ENCODE measurements at places on chromosomes 5 and 9.

DNA sequence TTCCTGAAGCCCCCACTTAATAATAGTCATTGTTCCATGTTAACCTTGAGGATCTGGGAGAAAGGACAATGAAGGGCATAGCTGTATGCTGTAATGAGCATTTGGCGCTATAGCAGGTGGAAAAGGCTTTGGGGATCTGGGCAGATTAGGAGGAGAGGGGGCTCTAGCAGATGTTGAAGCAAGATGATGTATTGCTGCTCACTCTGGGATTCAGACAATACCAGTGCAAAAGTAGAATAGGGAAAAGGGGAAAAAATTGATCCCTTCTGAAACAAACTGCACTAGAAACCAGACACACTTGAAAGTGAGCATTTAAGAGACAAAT, 575.3 kb upstream of the MEF2C start:
- no peak for DNase-seq

GRCh38 chr5:57818397-57818796, 335.8 kb upstream of the ACTBL2 start:
- no peak for DNase-seq

DNA sequence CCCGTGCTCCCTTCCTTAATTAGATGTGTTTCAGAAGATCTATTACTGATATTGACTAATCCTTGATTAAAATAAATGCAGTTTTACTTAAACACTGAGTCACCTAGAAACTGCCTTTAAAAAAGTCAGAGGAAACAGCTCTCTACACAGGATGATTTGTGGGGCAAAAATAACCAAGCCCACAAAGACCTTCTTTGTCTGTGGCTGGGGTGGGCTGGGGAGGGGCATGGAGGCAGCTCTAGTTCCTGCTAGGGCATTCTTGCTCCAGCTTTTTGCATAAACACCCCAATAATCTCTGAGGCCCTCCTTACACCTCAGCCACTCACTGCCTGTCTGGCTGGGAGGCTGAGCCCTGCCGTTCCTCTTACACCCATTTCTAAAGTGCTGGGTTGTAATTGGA, 227.6 kb upstream of the DAP start:
- no peak for DNase-seq

GRCh38 chr9:95107001-95107749, 210.3 kb downstream of the FANCC start:
- DNase-seq, result no peak

- no peak for DNase-seq
Measured at GRCh38 chr5:54214722-54215121, 95.7 kb downstream of the ARL15 start.

GRCh38 chr5:125316915-125317535, 570.6 kb upstream of the ZNF608 start:
- no peak for DNase-seq
